HT1080 (cell line): ENCODE measurements at places on chromosomes 1 and 21.

DNA sequence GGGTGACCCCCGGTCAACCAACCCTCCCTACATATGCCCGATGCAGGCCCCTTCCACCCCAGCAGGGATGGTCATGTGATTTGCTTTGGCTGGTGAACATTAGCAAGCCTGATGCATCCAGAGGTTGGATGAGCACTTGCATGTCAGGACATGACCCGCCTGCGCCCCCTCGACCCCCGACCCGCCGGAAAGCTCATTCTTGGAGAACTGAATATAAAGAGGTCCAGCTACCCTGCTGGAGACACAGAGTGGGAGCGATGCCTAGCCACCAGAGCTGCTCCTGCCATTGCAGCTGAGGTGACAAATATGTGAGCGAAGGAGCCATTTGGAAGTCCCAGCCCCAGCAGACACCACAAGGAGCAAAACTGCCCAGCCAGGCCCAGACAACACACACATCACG, 39.6 kb downstream of the COA6 start:
- no peak for DNase-seq

GRCh38 chr1:18637511-18637960, 6.9 kb downstream of the PAX7 start:
- no peak for DNase-seq

- DNase-seq: no peak
Measured at GRCh38 chr1:200423235-200423634, 13.4 kb upstream of the ZNF281 start.

- DNase-seq: no peak
Measured at GRCh38 chr1:65698590-65698989, 94.1 kb upstream of the PDE4B start.

- no peak for DNase-seq
Measured at GRCh38 chr1:210582205-210582970, 253.7 kb downstream of the HHAT start.

DNA sequence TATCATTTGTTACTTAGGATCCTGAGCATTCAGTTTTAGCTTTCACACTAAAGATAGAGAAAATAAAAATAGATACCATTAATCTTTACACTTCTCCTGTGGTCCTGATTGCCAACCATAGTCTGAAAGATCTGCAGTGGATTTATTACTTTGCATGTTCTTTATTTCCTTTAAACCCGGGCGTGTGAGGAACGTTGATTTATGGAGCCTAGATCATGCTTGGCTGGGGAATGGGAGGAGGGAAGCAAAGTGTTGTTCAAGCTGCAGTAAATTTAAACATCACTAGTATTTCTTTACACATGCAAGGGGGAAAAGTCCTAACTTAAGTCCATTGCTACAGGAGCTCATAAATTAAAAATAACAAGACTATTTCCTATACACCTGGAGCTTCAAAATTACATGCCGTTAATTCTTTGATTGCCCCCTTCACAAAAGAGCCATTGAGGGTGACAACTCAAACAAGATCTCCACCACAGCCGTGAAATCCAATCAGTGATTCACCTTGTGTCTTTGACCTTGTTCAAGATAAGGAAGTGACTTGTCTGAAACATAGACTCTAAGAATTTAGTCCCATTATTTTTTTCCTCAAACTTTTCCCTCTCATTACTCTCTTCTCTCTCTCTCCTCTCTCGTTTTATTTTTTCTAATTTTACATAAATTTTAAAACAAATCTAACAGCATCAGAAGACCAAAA, 282.7 kb downstream of the KIF26B start:
- no peak for DNase-seq

GRCh38 chr1:42700006-42700405, 17.8 kb downstream of the YBX1 start:
- no peak for DNase-seq

GRCh38 chr21:42038826-42039425, 28.8 kb upstream of the ZBTB21 start:
- no peak for DNase-seq
